ENCODE measurements at places on chromosomes 7 and 10.
A peak's percentile ranks its signal among the peaks of the same experiment; 100 is the strongest.

DNA sequence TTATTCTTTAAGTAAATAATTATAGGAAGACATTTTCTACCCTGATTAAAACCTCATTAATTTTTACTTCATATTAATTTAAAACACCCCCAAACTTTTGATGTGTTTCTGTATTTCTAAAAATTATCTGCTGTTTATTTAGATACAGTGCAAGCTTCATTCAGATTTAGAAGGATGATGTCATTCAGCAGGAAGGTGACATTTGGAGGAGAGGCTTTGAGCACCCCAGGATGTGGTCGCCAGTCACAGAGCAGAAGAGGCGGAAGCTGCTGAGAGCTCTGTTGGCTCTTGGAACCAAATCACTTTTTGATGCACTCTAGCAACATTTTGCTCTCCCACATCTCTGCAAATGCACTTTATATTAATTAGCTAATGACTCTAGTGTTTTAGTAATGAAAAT, 233.9 kb upstream of the CACNA2D1 start:
- DNase-seq: no peak

DNA sequence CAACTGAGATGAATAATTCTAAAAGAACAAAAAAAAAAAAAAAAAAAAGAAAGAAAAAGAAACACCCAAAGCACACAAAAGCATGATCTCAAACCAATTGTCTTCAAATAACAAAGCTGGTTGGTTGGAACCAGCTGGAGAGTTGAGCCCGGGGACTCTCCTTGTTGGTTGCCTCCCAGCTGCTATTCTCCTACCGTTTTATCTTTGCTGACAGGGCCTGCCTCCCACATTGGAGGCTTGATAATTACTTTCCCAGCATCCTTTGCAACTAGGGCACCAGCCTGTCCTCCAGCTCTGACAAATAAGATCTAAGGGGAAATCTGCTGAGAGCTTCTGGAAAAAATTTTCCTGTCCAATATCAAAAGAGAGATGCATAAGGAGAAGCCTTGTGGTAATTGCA, 6.8 kb downstream of the PON1 start:
- DNase-seq: no peak

DNA sequence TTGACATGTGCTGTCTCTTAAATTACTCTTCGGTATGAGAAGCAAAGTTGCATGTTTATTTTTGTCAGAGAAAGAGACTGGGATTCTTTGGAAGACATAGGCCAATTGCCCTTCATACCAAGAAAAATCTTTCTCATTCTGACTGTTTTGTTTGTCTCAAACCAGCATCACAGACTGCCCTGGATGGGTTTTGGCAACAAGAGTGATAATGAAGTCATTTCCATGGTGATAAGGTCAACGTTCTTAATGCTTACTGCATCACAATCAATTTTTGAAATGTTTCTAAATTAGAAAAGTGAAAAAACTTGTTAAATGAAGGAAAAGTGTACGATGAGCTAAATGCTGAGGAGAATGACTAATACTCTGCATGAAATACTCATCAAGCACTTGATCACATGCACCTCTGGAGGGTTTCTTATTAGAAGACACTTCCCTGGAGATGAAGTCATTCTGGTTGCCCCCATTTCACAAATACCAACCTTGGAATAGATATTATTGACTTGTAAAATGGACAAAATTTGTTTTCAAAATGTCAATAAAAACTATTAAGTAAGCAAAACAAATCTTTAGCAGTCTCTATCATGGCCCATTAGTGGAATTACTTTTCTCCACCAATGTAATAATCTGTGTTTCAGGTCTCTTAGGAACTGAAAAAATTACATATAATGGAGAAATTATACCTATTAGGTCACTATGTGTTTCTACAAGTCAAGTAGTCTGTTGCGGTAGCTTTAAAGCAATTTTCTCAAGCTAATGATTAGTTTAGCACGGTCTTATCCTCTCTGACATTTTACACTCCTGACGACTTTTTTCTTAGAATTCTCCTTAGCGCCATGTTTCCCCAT, 19.9 kb upstream of the SEC61G start:
- no peak for DNase-seq

DNA sequence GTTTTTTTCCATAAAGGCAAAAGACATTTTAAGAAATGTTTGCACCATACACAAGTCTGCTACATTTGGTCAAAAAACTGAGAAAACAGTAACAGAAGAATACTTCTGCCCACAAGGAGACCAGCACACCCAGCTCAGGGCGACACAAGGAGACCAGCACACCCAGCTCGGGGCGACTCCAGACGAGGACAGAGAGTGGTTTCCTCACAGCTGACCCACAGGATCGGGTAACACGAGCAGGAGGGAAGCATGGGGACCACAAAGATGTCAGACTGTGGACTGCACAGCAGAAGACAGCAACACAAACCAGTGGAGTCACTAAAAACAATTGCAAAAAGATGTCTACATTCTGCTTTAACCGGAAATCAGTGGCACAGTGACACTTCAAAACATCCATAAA, 237.6 kb downstream of the DIP2C start:
- no peak for DNase-seq

- DNase-seq: no peak
These were observed 181.8 kb downstream of the MGMT start for GRCh38 chr10:129648856-129649255.

- DNase-seq: no peak
These were observed 119.1 kb upstream of the JCAD start for GRCh38 chr10:30178356-30178964.

- DNase-seq: no peak
These were observed 104.6 kb downstream of the C10orf105 start for GRCh38 chr10:71614946-71615345.

GRCh38 chr7:157310676-157311185, 26.1 kb upstream of the DNAJB6 start:
- DNase-seq: no peak

DNA sequence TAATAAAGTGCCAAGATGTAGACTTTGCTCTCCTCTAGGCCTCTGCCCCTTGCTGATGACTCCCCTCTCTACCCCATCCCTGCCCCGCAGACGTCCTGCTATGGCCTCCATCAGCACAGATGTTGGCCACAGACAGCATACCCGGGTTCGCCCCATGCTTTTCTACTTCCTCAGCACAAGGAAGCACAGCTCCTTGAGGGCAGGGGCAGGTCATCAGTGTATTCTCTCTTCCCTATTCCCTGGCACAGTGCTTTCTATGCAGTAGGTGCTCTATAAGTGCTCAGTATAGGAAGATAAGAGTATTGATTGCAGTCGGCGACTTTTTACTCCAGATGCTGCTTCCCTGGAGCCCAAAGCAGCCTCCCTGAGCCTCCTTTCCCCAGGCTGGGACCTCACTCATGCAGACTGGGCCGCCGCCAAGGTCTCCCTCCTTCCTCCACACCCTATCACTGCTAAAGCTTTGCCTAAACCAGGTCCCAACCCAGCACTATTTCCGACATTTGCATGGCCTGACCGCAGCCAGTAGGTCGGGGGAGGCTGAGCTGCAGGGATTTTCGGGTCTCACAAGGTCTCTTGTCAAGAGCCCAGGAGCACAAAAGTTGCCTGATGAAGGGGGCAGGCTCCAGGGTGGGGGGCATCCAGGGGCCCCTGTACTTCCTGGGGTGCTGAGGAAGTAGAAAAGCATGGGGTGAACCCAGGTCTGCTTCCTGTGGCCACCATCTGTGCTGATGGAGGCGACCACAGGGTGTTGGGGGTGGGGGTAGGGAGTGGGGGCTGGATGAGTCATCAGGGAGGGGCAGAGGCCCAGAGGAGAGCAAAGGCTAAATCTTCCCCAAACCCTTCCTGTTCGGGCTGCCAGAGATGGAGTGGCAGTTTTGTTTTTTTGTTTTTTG, 8.0 kb downstream of the CALHM3 start:
- peak; percentile 41 for DNase-seq

GRCh38 chr7:36070230-36070629, 82.8 kb upstream of the EEPD1 start:
- no peak for DNase-seq

- DNase-seq: no peak
These were observed 248.1 kb downstream of the PLXNA4 start for GRCh38 chr7:132328047-132328620.

- no peak for DNase-seq
These were observed 96.1 kb upstream of the ASAH2 start for GRCh38 chr10:50347394-50347802.

- DNase-seq: no peak
These were observed 277.0 kb upstream of the COBL start for GRCh38 chr7:51593628-51594027.

DNA sequence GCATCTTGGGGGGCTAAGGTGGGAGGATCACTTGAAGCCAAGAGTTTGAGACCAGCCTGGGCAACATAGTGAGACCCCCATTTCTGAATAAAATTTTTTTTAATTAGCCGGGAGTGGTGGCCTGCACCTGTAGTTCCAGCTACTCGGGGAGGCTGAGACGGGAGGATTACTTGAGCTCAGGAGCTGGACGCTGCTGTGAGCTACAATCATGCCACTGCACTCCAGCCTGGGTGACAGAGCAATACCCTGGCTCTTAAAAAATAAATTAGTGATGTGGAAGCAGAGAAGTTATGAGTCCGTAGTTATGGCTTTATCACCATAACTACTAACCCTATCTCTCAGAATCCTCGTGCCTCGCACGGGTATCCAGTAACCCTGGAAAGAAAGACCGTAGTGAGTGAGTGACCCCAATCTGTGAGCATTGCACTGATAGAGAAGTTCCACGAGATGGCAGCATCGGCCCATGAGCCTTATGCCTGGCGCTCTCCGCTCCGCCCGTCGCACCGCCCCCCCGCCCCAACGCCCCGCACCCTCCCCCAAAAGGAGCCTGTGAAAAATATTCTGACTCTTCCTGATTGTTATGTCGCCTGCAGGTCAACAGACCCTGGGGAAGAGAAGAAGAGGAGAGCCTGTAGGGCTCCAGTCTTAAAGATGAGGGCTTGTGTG, 4.9 kb upstream of the SLC29A3 start:
- DNase-seq: peak; percentile 30

DNA sequence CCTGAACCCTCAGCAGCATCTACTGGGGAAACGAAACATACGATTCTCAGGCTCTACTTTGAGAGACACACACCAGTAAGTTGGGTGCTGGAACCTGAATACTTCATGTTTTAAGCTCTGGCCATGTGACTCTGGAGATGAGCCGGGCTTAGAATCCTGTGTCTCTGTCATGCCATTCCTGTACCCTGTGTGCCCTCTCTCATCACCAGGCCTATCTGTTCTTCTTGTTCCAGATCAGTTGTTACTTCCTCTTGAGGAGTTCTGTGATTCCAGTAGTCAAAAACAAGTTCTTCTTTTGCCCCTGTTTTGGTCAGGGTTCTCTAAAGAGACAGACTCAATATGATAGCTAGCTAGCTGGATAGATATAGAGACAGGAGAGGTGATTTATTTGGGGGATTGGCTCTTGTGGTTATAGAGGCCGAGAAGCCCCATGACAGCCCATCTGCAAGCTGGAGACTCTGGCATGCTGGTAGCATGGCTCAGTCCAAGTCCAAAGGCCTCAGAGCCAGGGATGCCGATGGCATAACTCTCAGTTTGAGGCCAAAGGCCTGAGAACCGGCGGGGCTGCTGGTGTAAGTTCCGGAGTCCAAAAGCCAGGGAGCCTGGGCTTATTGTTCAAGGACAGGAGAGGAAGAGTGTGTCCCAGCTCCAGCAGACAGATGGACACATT, 54.3 kb downstream of the CHN2 start:
- no peak for DNase-seq

DNA sequence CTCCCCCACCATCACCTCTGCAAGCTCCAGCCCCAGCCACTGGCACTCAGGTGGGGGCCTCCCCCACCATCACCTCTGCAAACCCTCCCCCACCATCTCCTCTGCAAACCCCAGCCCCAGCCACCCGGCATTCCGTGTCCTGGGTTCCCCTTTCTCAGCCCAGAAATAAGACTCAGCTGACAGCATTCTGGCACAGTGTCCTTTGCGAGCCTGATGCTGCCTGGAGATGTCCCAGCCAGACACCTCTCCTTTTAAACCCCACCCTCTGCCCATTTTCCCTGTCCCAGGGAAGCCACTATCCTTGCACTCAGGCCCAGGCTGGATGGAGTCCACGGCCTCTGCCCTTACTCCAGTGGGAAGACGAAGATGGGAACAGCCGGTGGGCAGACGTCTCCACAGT, 49.8 kb downstream of the ELFN1 start:
- no peak for DNase-seq

GRCh38 chr10:69439813-69440506, 11.3 kb upstream of the TSPAN15 start:
- no peak for DNase-seq

GRCh38 chr10:14032406-14032998, 298.2 kb downstream of the FRMD4A start:
- DNase-seq: no peak

DNA sequence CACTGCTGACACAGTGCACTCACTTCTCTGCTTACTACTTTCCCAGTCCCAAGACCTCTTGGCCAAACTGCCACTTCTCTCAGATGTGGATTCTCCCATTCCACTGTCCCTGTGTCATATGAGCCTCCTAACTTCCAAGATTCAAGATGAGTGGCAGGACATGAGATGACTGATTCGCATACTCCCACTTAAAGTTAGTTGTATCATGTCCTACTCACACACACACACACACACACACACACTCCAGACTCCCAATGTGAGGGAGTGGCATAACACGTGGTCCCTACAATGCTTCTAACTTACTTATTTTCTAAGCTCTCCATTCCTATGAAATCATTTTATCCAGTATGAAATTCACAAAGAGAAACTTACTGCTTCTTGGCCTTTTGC, 67.0 kb upstream of the CAV2 start:
- DNase-seq: no peak

DNA sequence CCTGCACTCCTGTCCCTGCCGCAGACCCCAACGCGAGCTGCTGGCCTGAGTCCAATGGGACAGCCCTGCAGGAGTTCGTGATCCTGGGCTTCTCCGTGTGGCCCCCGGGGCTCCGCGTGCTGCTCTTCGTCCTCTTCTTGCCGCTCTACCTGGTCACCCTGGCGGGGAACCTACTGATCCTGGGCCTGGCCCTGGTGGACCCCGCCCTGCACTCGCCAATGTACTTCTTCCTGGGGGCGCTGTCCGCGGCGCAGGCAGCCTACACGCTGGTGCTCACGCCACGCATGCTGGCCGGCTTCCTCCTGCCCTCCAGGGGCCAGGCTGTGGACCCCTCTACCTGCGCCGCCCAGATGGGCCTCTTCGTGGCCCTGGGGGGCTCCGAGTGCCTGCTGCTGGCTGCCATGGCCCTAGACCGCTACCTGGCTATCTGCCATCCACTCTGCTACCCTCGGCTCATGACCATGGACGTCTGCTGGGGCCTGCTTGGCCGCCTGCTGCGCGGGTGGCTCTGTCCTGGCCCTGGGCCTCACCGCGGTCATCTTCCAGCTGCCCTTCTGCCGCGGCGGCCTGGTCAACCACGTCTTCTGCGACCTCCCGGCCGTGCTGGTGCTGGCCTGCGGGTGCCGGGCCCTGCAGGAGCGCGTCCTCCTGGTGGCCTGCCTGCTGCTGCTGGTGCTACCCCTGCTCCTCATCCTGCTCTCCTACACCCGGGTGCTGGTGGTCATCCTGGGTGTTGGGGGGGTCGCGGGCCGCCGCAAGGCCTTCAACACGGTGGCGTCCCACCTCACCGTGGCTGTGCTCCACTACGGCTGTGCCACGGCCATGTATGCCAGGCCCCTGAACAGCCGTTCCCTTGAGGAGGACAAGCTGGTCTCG, 71.7 kb downstream of the RBAK start:
- DNase-seq: no peak

- no peak for DNase-seq
These were observed 73.4 kb downstream of the CFAP46 start for GRCh38 chr10:132868995-132869394.
